WTC11 (cell line): ENCODE measurements at places on chromosomes 1 and 21. TPM values are rescaled to one million over a fixed set of nuclear protein-coding genes. Genes with fewer than 3 reads are reported as not detected.

GRCh38 chr1:159931101-159931794 lies 5.9 kb upstream of the TAGLN2 start:
- no peak for DNase-seq

GRCh38 chr1:36765785-36766300 lies 268.5 kb downstream of the GRIK3 start:
- no peak for DNase-seq

DNA sequence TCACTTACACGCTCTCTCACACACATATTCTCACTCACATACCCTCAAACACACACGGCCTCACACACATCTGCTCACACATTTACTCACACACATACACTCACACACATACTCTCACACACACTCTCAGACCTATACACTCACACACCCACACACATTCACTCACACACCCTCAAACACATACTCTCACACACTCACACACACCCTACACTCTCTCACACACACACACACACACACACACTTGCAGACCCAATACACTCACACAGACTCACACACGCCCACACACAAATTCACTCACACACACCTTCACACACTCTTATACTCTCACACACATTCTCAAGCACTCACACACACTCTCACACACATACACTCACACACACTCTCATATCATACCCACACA lies 155.5 kb upstream of the BACE2 start:
- DNase-seq = no peak

The RIMKLA gene
- 8.3 to 17.3 TPM (median 15.9 TPM) in 3 replicates for total RNA-seq

DNA sequence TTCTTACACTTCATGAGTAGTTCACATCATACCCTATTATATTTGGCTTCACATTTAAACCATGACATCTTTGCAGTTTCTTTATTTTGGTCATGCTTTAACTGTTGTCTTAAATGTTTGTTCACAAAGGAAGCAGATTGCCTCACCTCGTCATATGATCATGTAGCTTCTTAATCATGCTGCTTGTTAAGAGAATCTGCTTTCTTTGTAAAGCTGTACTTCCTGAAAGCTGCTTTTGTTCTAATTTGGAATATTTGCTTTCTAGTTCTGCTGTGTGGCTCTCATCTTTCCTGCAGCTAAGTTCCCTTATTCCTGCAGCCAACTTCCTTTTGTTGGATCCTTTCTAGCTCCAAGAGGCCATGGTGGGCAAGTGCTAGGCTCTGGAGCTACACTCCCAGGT lies 62.9 kb upstream of the SIM2 start:
- DNase-seq = no peak

The BTBD8 gene
- 3.7 to 4.6 TPM (median 4.5 TPM) in 3 replicates for total RNA-seq

DNA sequence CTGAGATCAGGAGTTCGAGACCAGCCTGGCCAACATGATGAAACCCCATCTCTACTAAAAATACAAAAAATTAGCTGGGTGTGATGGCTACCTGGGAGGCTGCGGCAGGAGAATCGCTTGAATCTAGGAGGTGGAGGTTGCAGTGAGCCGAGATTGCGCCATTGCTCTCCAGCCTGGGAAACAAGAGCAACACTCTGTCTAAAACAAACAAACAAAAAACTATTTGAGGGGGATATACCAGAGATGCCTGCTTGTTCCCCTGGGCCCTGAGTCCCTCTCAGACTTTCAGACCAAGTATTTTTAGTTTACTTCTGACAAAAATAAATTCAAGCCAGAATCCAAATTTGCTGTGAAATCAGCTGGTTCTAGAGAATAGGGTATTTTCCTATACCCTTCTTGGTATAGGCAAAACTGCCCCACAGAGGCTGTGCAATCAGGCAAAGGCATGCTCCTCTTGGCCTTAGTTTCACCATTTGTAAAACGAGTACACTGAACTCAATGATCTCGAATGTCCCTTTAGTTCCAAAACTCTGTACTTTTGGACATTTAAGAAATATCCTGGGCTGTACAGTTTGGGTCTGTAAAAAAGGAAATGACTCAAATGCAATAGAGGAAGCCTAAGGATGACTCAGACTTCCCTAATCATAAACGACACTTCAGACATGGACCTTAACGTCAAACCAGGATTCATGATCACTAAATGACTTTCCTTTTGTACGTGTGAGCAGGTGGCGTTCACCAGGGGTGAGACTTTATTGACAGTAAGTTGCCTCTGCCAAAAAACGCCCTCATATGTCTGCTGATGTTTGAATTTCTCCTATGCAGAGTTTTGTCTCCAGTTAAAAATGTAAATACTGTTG lies 16.1 kb downstream of the ENSA start:
- DNase-seq = no peak

GRCh38 chr1:7504438-7504720 lies 266.7 kb upstream of the VAMP3 start:
- DNase-seq = no peak

GRCh38 chr21:43021191-43021590 lies 46.8 kb downstream of the PKNOX1 start:
- no peak for DNase-seq

- no peak for DNase-seq
These were observed 58.5 kb downstream of the LPAR3 start for GRCh38 chr1:84834419-84835064.

GRCh38 chr1:147283011-147283410 lies 40.5 kb downstream of the CHD1L start:
- no peak for DNase-seq

The ACTL8 gene
- 0.80 to 1.6 TPM (median 0.87 TPM) in 3 replicates for total RNA-seq

DNA sequence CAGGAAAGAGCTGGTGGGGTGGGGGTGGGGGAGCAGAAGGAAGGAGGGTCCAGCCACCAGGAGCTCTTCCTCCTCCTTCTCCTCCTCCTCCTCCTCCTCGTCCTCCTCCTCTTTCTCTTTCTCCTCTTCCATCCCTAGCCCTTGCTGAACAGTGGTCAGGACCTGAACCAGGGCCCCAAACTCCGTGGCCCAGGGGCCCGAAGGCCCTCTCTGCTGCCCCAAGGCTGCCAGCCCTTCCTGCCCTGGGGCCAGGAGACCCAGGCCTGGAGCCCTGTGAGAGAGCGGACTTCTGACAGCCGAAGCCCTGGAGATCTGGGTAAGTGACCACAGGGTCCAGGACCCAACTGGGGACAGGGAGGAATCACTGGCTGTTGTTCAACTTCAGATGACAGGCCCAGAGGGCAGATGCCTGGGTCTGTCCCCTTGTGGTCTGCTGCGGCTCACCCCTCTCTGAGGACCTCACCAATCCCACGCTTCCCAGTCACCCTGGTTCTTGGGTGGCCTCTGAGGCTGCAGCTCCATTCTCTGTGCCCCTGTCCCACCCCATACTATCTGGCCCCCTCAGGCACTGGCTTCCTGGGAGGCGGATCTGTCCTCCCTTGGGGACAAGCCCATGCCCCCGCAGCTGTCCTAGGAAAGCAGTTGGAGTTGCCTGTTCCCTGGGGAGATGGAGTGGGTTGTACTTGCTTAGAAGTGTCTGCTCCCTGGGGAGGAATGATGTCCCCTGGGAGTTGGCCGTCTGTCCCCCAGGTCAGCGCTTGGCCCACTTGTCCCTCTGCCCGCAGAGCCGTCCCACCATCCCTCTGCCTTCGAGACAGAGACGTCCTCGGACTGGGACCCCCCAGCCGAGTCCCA lies 51.8 kb downstream of the VWA5B1 start:
- DNase-seq = no peak

DNA sequence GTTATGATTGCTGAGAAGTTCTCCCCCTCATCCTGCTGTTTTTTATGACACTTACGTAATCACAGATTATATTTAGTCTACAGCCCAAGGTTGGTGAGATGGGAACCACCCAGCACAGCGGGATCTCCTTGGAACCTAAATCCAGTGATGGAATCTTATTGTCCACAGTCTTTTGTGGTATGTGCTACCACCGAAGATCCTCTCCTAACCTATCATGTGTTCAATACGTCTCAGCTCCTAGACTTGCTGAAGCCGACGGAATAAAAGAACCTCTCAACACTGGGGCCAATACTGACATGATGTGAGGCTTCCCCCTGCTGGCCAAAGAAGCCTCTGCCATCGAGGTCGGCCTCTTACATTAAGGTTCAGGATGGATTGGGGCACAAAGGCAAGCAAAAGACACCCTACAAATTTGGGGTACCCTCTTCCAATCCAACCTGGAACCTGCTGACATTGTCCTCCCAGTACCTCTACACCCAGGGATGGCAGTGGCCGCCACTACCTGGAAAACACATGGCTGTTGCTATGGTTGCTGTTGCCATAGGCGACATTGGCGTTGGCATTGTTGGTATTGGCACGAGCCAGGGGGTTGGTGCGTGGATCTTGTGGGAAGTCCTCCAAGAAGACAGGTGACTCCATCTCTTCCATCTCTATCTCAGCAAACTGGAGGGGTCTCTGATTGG lies 19.4 kb upstream of the KIF21B start:
- peak; percentile 70 for DNase-seq

DNA sequence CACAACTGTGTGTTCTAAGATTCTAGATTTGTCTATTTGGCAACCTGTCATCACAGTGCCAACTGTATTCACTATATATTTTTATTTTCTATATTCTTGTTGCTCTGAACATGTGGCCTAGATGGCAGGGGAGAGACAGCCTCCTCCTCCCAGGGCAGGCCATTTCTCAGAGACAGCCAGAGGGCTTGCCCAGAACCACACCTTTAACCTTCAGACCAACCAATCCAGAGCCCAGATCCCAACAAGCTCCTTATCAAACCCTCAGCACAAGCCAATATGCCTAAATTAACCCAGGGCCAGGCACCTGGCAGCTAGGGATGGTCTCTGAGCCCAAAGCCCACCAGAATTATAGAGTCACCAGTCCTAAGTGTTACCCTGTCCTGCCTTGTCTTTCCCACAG lies 19.3 kb downstream of the TRIM11 start:
- DNase-seq = no peak

The SPATA21 gene
- 0.07 to 0.41 TPM in 2 of 3 replicates, not detected in the other for total RNA-seq

The RNF207 gene
- total RNA-seq = 9.2 to 14.0 TPM (median 12.9 TPM) in 3 replicates

DNA sequence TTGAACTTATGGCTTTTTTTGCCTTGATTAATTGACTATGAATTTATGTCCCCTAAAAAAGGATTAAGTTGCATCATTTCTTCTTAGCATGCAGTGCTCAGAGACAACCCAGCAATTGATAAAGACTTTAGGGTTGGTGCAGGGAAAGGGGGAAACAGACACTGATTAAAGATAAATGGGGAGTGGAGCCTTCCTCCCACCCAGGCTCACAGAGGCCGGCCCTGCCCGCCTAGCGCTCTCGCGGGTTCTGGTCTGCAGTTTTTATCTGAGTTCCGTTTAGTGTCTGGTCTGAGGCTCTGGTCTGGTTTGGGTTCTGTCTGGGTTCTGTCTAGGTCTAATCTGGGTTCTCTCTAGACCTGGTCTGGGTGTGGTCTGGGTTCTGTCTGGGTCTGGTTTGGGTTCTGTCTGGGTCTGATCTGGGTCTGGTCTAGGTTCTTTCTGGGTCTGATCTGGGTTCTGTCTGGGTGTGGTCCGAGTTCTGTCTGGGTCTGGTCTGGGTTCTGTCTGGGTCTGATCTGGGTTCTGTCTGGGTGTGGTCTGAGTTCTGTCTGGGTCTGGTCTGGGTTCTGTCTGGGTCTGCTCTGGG lies 48.1 kb downstream of the ABCG1 start:
- DNase-seq = no peak

The GIPC2 gene
- total RNA-seq = 0.83 to 1.6 TPM (median 1.1 TPM) in 3 replicates

- peak; percentile 44 for DNase-seq
These were observed 64.7 kb downstream of the SCCPDH start for GRCh38 chr1:246788895-246789338.

DNA sequence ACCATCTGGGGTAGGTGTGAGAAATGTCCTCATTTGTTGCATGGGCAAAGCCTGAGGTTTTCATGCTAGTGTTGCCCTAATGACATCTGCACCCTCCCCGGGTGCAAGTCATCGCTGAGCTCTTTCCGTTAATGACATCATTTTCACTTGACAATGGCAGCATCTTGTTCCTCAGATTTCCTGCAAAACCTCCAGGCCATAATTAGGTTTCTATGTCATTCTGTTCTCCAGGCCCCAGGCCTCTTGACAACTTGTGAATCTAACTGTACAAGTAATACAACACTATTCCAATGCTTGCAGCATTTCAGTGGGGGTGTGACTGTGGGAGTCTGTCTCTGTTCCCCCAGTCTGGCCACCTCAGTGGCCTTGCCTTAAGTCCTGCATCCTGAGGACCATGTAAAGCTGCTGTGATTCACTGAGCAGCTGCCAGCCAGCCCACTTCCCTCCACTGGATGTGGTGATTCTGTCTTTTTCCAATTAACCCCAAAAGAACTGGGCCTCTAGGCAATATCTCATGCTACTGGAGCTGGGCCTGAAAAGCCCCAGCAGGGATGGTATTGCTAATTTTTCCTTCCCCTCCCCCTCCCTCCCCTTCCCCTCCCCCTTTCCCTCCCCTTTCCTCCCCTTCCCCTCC lies 22.8 kb downstream of the RAB7B start:
- DNase-seq = no peak

DNA sequence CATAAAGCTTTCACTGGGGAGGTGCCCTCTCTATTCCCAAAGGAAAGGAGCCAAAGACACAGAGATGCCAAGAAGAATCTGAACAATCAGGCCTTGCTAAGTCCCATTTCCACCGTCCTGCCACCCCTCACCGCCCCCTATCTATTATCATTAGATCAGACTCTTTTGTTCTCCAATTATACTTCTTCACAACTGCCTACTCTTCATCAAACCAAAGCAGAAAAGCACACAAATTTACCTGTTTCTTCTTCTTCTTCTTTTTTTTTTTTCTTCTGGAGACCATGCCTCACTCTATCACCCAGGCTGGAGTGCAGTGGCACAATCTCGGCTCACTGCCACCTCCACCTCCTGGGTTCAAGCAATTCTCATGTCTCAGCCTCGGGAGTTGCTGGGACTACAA lies 43.1 kb upstream of the ARHGEF10L start:
- DNase-seq = no peak
